ENCODE measurements at places on chromosomes 1 and 21. TPM values are rescaled to one million over a fixed set of nuclear protein-coding genes. Genes with fewer than 3 reads are reported as not detected.

The EPHA10 gene
- 0.19 TPM for total RNA-seq

The TFF2 gene
- total RNA-seq: not detected

The KRTAP19-4 gene
- not detected for total RNA-seq

The ADCY10 gene
- total RNA-seq: not detected

The LRRC39 gene
- total RNA-seq: 0.34 TPM

The ZBTB37 gene
- 7.7 TPM for total RNA-seq

The MTF2 gene
- total RNA-seq: 49.9 TPM

The SLC25A34 gene
- 0.80 TPM for total RNA-seq

The LCE2B gene
- not detected for total RNA-seq

The ITLN1 gene
- not detected for total RNA-seq

The OR2L13 gene
- total RNA-seq: not detected
